ENCODE measurements at places on chromosomes 5 and 9.

GRCh38 chr5:68258531-68258930 lies 43.0 kb downstream of the PIK3R1 start:
- DNase-seq: no peak

DNA sequence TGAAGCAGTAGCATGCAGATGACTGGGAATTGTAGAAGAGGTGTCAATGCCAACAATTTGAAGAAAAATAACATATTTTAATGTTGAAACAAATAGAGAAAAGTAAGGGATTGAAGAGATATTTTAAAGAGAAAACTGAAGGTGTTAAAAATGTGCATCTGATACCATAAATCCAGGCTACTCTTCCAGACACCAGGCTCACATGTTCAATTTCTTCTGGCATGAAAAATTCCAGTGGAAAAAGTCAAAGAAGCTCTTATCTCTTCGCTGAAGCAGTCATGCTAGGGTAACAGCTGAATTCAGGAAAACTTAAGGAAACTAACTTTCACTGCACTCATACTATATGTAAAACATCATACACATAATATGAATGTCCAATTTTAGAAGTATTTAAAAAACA lies 335.0 kb downstream of the PDE4D start:
- DNase-seq: no peak

DNA sequence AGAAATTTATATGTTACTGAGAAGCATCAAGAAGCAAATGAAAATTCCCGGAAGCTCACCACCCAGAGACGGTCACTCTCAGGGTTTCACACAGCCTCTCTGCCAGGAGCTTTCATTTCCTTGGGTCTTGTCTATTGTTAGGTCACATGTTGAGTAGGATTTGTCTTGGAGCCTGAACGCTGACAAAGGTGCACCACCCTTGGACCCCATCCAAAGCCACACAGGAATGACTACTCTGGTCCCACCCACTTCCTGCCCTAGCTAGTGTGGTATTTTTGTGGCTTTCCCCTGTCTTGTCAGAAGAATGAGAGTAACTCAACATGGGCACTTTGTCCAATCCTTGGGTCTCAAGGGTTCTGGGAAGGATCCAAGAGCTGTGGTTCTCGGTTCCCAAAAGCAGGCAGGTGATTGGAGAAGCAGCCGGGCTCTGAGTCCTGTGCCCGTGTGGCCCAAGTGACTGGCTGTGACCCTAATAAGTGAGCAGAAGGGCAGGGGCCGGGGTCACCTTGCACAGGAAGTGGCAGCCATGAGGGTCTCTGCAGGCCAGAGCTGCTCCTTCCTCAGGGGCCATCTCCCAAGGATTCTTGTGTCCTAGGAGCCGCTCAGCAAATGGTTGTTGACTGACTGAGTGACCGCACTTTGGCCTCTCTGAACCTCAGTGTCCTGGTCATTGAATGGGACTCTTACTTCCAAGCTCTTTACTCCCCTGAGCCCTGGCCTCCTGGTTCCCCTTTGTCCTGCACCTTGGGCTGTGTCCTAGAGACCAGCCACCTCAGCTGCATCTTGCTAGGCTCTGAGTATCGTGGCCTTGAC lies 6.9 kb downstream of the FGD3 start:
- peak; percentile 24 for DNase-seq

GRCh38 chr9:4517274-4517673 lies 27.0 kb downstream of the SLC1A1 start:
- DNase-seq: no peak

DNA sequence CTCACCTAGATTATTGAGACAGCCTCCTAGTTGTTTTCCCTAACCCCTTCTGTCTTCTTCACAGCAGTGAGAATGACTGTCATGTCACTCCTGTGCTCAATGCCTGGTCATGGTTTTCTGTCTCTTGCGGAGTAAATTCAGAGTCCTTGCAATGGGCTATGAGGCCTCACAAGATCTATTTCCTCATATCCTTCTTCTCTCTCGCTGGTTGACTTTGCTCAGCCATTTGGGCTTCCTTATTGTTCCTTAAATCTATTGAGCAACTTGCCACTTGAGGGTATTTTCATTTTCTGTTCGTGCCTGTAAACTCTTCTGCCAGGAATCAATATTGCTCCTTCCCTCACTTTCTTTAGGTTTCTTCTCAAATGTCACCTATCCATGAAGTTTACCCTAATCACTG lies 9.0 kb downstream of the PPP3R2 start:
- DNase-seq: peak; percentile 95

DNA sequence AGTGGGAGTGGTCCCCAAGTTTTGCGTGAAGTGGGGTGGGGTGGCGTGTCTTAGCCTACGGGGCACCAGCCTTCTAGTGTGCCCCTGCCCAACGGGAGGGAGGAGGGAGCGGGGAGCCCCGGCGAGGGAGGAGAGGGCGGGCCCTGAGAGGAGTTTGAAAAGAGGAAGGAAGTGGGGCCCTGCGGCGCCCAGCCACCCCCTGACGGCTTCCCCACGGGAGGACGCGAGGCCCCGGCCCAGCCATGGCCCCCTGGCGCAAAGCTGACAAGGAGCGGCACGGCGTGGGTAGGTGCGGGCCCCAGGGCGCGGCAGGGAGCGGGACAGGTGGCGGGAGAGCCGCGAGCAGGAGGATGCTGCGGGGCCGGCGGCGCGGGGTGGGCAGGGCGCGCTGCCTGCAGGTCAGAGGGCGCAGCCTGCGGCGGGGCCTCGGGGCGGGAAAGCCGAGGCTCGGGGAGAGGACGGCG lies at the start of gene DOCK2:
Gene DOCK2, plus strand, starts transcription at position 191 of the 464 bp plus-strand sequence. Its CDS starts 52 bp downstream, at position 243.
- peak; percentile 68 for DNase-seq

- no peak for DNase-seq
Measured at GRCh38 chr9:20319641-20320337, 302.5 kb downstream of the MLLT3 start.

- no peak for DNase-seq
Measured at GRCh38 chr5:129003232-129003631, 37.9 kb downstream of the SLC27A6 start.

GRCh38 chr9:114186605-114187289 lies 31.4 kb downstream of the COL27A1 start:
- no peak for DNase-seq

DNA sequence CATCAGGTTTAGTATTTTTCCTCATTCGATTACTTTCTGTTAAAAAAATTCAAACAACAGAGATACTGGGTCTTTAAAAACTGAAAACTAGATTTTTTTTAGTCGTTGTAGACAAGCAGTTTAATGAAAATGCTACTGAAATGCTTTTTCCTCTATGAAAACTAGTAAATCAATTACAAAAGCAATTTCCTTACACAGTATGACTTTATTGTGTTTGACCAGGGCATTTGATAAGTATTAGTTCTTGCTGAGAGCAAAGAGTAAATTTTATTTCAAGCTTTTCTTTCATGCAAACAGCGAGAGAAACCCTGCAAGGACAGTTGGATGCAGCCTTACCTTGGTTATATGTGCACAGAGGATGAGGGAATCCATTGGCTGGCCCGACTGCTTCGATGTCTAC lies 308.5 kb downstream of the MAT2B start:
- DNase-seq: no peak

GRCh38 chr9:28847331-28847730 lies 1274.0 kb upstream of the C9orf72 start:
- DNase-seq: no peak

DNA sequence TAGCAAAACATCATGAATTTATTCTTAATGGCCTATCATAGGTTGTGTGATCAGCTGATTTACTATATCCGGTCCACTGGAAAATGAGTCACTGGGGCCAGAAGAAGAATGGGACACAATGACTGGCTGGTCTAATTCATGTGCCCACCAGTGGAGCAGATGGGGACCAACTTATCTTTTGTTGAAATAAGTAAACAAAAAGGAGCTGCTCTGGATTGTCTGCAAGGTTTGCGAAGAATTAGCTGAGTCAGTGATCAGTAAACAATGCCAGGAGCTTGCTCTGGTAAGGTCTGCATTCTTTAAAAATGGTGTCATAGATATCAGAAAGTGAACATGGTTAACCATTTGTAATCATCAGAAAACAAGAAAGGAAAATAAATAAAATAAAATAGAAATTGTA lies 128.0 kb downstream of the RASEF start:
- no peak for DNase-seq

GRCh38 chr9:69483886-69484422 lies 158.9 kb downstream of the ENTREP1 start:
- DNase-seq: no peak

- DNase-seq: no peak
Measured at GRCh38 chr9:136567651-136568287, 21.9 kb upstream of the NOTCH1 start.

- DNase-seq: no peak
Measured at GRCh38 chr9:6996061-6996854, 238.5 kb downstream of the KDM4C start.

- DNase-seq: peak; percentile 90
Measured at GRCh38 chr9:272251-273213, 57.9 kb downstream of the DOCK8 start.

DNA sequence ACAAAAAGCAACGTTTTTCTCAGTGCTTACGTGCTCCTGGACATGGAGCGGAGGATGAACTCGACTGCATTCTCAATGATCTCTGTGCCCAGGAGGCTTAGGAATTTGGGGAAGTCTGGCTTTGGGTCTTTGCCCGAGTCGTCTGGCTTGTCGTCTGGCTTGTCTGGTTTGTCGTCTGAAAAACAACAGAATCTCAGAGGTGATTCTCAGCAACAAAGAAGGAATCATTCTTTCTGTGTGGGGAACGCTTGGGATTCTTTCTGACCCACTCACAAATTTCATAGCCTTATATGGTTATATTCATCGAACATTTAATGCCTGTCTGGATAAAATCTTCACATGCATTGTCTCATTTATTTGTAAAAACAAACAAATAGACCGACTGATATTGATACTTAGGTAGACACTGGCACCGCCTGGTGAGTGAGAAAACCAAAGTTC lies 4.7 kb downstream of the C5orf46 start:
- no peak for DNase-seq

- DNase-seq: no peak
Measured at GRCh38 chr5:159982421-159983173, 26.3 kb upstream of the TTC1 start.

DNA sequence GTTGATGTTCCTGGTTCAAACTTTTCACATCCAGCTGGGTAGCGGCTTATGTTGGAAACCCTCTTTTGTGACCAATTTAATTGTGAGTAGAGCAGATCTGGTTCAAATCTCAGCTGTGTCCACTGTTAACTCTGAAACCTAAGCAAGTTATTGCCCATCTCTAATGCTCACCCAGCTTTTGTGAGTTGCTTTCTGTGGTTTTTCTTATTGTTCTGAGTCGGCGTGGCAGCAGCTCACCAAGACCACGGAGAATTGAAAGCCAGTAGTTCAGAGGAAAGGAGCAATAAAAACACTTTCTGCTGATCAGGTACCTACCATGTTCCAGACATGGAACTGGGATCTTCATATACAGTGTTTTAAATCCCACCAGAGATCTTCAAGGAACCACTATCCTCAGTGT lies 114.4 kb downstream of the DOCK2 start:
- DNase-seq: no peak

- no peak for DNase-seq
Measured at GRCh38 chr9:38059233-38059936, 9.6 kb downstream of the SHB start.

DNA sequence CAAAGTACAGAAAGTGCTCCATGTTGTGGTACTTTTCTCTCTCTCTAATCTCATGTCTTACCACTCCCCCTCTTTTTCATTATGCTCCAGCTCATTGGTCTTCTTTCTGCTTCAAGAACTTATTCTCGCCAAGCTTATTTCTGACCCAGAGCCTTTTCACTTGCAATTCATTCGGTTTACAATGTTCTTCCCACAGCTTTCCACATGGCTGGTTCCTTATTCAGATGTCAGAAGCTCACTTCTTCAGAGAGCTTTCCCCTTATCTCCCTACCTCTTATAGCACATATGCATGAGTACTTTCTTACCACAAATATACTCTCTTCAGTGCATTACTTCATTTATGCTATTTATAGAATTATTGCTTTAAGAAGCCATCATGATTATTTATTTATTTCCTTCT lies 338.8 kb upstream of the ATP10B start:
- no peak for DNase-seq

DNA sequence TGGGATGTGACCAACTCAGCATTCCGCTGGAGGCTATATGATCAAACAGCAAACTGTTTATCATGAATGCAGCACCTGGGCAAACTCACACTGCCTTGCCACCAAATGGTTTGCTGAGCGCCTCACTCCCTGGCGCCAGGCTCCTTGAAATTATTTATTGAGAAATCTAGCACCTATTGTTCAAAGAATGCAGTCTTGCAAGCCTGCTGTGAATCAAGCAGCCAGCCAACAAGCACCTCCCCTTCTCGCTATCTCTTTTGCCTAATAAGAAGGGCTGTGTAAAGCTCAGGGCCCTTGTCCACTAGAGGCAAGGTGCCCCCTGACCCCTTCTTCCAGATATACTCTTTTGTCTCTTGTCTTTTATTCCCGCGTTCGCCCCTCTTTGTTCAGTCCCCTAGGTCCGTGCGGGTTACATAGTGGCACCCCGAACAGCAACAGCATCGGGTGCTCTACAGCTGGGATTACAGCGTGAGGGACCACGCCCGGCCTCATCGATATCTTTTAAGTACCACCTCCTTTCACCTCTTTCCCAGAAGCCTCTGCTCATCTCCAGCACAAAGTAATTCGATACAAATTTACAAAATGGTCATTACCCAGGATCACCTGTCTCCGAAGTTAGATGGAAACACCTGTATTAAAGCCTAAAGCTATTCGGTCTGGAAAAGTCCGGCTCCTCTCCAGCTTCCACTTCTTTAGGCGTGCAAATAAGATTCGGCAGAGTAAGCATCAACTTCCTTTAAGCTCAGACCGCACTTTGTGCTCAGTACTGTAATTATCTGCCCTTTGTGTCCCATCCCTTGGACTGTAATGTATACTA lies 896 bp downstream of the RIGI start:
- DNase-seq: peak; percentile 20

DNA sequence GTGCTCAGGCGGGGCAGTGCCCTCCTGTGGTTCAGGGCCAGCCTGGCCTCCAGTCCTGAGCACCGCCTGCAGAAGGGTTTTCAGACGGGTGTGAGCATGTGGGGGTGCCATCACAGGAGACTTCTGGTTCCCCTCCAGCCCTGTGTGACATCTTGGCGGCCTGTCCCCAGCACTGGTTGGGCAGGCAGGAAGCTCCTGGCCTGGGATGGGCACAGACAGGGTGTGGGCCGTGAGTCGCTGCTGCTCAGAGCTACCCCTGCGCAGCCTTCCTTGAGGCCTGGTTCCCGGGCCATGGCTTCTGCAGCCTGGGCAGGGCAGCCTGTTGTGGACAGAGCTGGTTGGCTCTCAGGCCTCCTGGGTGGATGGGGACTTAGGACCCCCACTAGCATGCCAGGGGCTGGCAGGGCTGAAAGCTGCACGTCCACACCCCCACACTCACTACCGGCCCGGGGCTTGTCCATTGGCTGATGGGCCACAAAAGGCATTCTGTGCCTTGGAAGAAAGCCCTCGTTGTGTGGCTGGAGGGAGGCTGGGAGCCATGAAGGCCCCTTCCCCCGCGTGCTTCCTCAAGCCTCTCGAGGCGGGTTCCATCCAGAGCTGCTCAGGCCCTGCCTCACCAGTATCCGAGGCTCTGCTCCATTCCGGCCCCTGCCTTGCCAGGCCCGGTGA lies 58.7 kb downstream of the RXRA start:
- no peak for DNase-seq

DNA sequence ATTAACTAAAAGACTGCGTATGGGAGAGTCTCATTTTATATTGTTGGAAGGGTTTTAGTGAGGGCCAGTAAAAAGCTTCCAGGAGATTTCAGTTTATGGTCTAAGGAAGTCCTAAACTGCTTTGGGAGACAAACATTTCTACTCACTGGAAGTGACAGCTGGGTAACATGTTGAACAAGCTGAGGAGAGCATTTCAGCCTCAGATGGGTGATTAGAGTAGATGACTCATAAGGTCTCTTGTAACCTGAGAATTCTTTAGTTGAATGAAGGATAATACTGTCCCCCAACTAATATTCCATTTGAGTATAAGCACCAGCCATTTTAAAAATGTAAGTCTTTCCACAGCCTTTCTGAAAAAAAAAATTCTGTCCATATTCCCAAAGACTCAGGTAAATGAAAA lies 218.0 kb upstream of the C9orf72 start:
- DNase-seq: no peak
